Progenitor cell of endocrine pancreas (in vitro differentiated cells): ENCODE measurements at places on chromosomes 6 and 20.

GRCh38 chr6:97917369-97917768 lies 634.4 kb upstream of the MMS22L start:
- no peak for DNase-seq

DNA sequence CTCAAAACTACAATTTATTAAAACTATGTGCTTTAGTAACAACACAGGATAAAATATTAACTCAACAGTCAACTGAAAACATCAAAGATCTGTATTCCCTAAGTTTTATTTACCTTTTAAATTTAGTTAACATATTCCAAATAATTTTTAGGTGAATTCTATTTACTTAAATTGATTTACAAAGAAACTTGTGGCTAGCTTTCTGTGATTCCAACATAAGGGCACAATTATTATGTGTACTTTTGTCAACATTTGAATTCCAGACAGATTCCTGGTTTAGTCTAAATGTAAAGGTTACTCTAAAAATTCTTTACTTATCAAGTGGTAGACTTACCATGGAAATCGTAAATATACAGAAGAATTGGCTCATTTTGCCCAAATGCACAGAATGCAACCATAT lies 70.7 kb downstream of the AHI1 start:
- no peak for DNase-seq

DNA sequence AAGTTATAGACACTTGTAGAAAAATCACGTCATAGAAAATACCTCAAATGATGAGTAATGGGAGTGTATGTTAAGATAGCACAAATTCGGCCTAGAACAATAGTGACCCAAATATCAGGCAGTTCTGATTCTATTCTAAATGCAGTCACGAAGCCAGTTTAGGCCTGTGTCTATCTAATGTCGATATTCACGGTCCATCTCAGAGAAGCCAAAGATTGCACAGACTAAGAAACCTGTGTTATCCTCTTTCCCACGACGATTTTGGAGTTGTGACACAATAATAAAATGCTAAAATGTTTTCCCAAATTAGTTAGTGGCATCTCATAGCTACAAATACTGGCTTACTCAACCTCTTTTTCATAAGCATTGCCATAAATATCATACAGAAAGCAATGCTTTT lies 4.0 kb downstream of the HIVEP2 start:
- no peak for DNase-seq

- DNase-seq: no peak
These were observed 147.2 kb downstream of the TFAP2C start for GRCh38 chr20:56776345-56776744.

- no peak for DNase-seq
These were observed 74.5 kb downstream of the PTPN1 start for GRCh38 chr20:50584687-50585086.

GRCh38 chr6:75755704-75756103 lies 6.7 kb downstream of the MYO6 start:
- no peak for DNase-seq

- no peak for DNase-seq
These were observed 438.9 kb upstream of the EPHA7 start for GRCh38 chr6:93858213-93858612.
